ENCODE measurements at places on chromosomes 16 and 17.
A peak's percentile ranks its signal among the peaks of the same experiment; 100 is the strongest.

DNA sequence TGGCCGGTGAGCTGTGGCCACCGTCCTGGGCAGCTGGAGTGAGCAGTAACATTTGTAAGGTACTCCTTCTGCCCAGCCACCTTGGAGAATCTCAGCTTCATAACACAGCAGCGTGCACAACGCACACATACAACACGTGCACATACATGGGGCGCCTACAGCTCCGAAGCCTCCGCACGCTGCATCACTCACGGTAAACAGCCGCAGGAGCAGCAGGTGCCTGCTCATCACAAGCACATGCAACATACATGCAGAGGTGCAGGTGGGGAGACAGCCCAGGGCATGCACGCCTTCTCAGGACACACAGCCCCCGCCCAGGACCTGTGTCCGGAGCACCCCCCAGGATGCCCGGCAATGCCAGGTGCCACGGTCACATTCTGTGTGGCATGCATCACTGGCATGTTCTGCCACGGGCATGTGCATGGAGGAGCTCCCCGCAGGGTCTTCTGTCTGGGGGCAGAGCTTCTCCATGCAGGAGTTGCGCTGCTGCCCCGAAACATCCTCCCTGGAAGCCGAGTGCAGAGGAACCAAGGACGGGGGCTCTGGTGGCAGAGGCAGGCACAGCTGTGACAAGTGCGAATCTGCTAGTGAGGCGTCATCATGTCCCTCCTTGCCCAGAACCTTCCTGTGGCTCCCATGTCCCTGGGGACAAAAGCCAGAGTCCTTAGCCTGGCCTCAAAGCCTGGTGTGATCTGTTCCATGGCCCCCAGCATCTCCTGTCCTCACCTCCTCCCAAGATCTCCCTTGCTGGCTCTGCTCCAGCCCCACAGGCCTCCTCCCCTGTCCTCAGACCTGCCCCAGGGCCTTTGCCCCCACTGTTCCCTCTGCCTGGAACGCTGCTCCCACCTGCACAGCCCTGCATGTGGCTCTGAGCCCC is 184.0 kb upstream of the GSE1 start:
- no peak for DNase-seq

DNA sequence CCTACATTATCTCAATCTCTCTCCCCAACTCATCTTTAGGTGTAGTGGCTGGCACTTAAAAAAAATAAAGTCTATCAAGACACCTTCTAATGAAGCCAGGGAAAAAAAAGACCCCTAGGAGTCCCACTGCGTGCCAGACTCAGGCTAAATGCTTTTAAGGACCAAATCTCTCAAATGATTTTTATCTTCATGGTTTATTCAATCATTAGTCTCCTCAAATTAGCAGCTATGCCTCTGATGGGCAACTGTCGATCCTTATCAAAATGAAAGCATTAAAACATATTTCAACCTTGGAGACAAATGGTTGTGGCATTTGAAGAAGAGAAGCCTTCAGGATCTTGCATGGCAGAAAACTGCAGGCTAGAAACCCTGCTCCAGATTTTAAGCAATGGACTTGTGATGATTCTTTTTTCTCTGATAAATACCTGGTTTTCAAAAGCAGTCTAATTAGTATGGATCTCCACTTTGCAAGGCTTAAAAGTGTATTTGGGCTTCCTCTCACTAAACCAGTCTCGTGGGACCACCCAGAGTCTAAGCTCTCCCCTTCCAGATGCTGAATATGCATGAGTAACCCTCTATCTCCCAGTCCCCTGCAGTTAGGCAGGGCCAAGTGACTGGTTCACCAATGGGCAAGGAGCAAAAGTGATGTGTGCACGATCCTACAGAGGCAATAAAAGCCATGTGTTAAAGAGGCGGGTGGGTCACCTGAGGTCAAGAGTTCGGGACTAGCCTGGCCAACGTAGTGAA is 14.9 kb downstream of the ITPRIPL2 start:
- DNase-seq: no peak

DNA sequence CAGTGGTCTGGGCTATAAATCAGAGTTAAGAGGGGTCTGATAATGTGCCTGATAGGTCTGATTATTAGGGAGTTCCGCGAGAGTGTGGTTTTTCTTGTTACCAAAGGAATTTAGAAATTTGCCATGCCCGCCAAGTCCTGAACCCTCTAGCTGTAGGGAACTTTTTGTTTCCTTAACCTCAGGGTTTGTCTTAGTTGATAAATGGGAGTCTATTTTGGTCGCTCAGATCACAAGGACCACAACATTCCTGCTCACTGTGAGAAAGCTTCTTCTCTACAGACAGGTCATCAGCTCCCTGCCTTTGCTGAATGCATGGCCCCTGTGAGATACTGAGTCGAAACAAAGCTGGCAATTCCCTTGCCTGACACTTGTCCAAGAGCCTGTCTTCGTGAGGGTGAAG is 497.8 kb downstream of the HS3ST4 start:
- no peak for DNase-seq

GRCh38 chr17:32266051-32266388 is 388 bp downstream of the RHBDL3 start:
- peak; percentile 32 for DNase-seq

DNA sequence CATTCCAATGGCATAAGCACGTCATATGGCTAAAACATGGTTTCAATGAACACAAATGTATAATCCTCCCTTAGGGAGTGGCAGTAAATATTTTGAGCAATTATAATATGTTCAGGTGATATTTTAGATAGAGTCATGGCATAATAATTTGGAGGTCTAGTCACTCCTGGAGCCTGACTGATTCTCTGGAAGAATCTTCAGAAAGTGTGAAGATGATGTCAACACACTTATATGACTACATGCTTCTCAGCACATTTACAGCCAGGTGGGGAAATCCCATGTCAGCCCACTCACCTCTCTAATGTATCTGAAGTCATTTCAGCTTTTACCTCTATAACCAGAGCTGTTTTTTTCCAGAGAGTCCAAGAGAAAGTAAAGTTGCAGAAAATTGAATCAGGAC is 474.8 kb downstream of the SHISA9 start:
- DNase-seq: no peak

DNA sequence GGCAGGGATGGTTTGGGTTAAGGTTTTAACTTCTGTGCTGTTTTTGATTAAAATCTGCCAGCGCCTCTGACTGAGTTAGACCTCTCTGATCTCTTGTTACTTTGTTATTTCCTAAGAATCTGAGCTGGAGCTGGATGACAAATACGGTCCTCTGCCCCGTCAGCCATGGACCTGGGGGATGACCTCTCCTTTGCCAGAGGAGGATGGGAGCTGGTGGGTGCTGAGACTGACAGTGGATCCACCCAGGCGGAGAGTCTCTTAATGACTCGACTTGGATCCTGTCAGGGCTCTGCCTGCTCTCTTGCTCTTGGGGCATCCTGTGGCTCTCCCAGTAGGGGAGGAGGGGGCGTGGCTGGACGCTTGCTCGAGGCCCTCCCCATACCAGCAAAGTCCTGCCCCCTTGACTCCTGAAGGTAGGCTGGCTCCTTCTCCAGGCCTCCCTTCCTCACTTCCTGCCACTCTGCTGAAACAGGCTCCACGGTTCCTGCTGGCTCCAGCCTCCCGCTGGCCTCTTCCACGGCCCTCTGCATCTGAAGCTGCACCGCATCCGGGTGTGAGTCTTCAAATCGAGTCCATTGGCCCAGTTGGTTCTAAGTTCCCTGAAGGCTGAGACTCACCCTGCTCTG is 24.8 kb upstream of the MAP3K14 start:
- DNase-seq: no peak

DNA sequence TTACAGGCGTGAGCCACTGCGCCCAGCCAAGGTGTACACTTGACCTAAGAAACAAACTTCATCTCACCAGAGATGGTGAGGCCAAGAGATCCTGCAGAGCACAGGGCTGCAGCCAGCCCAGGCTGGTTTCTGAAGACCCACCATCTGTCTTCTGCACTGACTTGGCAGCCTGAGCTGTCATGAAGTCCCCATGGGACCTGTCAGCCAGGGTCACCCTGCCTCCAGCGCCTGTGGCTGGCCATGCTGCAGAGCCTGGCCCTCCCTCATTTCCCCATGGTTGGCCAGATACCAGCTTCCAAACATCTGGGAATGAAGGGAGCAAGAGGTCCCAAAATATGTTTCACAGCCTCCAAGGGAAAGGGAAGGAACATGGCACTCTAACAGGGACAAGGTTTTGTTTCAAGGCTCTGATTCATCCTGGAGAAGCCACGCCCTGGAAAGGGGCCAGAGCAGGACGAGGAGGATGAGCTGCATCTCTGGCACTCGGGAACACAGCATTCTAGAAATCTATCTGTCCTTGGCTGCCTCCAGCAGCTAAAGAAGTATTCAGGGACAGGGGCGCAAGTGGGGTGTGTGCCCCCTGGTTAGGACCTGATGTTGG is 45.3 kb downstream of the DDX19A start:
- no peak for DNase-seq

GRCh38 chr16:79170555-79171246 is 429.8 kb downstream of the MAF start:
- DNase-seq: no peak

DNA sequence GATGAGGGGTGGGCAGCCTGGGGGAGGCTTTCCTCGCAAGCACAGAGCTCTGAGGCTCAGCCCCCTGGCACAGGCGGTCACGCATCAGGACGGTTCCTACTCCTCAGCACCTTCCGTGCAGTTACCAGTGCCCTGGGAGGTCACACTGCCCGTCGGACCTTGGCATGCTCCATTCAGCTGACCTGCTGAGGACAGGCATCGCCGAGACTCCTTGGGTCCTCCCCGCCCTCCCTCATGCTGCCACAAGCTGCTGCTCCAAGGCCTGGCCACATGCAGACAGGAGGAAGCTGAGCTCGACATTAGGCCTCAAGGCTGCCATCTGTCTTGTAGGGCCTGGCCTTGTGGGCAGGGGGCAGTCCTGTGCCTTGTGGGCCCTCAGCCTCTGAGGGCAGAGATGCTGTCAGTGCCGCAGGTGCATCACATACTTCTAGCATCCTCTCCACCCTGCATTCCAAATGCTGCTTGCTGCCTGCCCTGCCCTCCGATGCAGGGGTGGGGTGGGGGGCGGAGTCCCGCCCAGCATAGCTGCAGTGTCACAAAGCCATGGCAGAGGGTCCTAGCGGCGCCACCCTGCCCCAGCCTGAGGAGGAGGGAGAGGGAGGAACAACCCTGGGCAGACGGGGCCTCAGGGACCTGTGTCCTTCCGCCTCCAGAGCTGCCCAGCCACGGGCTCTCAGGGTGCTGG is 9.3 kb downstream of the C16orf90 start:
- DNase-seq: no peak

DNA sequence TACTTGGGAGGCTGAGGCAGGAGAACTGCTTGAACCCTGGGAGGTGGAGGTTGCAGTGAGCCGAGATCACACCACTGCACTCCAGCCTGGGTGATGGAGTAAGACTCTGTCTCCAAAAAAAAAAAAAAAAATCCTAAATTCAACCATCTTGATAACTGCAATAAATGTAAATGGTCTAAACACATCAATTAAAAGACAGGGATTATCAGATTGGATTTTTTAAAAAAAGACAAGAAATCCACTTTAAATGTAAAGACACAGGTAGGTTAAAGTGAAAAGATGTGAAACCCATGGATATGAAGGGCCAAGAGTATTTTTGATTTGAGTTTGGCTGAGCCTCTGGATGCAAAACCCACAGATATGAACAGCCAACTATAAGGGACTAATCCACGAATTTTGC is 64.2 kb upstream of the ATP2A3 start:
- DNase-seq: no peak

DNA sequence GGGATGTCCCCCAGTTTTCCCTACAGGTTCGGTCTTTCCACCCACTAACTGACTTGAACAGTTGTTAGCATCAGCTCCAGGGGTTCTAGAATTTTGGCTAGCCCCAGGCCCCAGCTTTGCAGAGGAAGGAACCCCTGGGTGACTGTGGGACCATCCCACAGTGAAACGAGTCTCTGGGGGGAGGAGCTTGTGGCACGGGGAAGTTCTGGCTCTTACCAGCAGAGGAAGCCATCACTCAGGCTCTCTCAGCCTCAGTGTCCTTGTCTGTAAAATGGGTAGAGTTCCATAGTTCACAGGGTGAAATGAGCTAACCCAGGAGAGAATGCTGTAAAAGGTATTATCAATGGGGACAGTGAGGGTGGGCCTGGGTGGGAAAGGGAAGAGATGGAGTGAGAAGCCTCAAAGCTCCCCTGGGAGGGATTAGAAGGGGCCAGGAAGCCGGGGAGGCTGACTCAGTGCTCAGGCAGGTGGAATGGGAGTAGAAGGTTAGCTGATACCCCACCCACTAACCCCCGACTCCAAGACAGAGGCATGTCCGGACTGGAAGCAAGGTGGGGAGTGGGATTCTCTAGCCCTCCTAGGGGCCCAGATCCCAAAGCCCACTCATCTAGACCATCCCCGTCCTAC is 30.9 kb upstream of the CDC42EP4 start:
- no peak for DNase-seq

DNA sequence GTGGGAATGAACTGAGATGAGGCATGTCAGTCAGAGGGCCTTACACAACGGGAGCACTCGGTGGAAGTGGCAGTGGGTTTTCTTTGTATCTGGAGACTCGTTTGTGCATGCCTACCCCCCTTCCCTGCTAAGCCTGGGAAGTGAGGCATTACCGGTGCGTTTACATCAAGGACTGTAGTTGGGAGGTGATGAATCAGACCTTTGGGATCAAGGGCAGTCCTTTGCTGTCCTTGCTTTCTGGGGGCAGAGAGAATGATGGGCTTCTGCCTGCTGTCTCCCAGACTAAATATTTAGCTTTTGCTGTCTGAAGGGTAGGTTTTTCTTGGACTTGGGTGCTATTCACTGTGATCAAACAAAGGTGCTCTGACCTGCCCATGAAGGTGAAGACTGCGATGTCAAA is 83.0 kb downstream of the WWP2 start:
- DNase-seq: no peak

- DNase-seq: no peak
These were observed 57.9 kb upstream of the MAF start for GRCh38 chr16:79658301-79659033.

DNA sequence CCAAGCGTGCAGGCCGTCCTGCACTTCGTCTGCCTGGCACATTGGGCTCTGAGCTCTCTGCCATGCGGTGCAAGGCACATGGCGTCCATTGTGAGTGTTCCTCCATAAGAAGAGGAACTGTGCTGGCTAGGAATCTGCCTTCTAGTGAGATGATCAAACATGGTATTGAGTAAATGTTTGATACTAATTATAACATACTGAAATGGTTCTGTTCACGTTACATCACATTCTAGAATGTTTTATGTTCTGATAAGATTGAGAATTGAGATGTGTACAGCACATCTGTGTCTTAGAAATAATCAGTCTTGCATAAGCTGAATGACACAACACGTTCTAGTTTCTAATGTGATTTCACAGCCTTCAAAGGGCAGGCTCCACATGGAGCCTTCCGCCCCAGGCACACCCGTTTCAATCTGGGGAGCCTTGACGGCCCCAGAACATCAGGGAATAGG is 42.9 kb downstream of the USP10 start:
- no peak for DNase-seq

- DNase-seq: no peak
These were observed 46.5 kb upstream of the CLEC18A start for GRCh38 chr16:69904495-69905170.

DNA sequence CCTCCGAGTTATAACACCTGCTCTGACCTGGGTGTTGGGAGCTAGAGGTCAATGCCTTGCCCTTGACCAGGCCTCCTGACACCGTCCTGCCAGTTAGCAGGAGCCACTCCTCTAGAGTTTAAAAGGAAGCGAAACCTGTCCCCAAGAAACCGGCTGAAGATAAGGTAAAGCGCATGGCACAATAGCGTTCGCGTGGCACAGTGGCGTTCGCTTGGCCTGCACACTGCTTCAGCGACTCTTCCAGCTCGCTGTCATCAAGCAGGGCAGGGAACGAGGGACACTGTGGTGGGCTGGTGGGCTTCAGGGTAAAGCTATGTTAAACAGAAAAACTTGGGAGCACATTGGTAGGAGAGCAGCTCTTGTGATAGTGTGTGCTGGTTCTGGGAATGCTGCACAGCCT is 28.2 kb upstream of the ETV4 start:
- no peak for DNase-seq
